ENCODE measurements at places on chromosomes 4 and X. TPM values are rescaled to one million over a fixed set of nuclear protein-coding genes. Genes with fewer than 3 reads are reported as not detected.

DNA sequence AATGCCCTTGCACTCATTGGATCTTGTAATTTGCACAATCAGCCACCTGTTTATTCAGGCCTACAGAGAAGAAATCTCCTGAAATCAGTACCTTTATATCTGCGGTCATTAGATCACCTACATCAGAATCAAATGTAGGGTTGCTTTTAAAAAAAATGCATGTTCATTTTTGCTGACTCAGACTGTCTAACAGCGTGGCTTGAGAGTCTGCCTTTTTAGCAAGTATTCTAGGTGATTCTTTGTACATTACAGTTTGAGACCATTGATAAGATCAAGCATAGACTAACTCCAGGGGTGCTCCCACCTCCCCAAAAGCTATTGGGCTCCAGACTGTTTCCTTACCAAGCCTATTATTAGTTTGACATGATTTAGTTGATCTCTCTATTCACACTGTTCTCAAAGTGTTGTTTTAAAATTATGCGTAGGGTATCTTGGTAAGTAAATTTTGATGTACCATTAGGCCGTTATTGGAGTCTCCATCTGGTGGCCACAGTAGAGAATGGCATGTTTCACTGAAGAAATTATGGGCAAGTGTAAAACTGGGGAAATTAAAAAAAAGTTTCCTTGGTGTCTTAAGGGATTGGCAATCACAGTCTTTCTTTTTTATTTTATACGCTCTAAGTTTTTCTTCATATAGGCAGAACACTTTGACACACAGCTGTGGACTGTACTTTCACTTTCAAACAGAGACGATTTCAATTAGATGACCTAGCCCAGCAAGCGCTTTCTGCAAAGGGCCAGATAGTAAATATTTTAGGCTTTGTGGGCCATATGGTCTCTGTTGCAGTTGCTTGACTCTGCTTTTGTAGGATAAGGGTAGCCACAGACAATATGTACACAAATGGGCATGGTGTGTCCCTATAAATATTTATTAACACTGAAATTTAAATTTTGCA, 33.7 kb upstream of the MSL3 start:
- peak; percentile 1 for DNase-seq

GRCh38 chr4:180314972-180315371, 1928.2 kb upstream of the TENM3 start:
- DNase-seq = no peak

DNA sequence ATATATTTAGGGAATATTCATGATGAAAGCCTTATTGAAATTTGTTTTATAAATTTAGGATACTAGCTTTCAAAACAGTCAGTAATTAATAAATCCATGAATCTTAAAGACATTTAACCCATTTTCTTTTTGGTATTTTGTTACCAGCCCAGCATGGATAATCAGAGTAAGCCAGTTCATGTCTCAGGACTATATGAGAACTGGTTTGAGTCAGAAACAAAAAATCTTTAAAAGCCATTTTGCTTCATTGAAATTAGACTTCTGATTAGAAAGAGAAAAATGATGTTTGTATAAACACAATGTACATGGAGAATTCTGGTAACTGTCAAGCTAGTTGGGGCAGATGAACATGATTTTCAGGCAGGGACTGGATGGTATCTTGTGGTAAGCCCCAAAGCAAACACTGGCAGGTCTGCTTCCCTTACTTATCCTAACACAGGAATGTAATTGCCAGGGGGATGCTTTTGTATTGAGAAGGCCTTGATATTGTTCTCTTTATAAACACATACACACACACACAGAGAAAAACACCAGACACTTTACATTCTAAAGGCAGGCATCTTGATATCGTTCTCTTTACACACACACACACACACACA, 9.4 kb downstream of the ARHGAP10 start:
- DNase-seq = no peak

GRCh38 chr4:138903185-138903584, 112.4 kb upstream of the NOCT start:
- DNase-seq = no peak

DNA sequence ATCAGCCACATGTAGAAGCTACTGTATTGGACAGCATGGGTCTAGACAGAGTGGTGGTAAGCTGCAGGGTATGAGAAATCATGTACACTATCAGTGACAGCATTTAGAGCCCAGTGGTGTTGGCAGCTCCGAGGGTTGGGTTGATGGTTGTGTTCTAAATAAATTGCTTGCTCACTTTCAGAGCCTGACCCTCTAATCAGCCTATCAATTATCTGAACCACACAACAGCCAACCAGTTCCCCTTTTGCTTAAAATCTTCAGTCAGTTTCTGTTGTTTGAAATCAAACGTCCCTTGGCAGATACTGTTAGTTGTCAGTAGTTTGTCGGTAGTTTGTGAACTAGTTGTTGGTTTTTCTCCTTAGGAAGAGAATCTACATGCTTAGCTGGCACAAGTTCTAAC, 99.8 kb upstream of the RAI2 start:
- DNase-seq = no peak

DNA sequence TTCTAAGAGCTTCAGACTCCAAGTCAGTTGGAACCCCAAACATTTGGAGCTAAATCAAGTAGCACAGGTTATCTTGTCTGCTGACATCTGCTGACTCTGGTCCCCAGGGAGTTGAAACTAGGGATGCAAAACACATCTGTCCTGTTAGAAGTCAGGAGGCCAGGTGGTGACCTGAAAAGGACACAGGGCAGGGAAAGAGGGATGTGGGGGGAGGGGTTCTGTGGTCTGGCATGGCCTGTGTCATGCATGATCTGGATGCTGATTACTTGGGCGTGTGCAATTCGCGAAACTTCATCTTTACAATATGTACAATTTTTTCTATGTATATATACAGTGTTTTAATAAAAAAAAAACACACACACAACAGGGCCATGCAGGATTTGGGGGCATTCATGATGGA, 55.3 kb downstream of the FHDC1 start:
- no peak for DNase-seq

DNA sequence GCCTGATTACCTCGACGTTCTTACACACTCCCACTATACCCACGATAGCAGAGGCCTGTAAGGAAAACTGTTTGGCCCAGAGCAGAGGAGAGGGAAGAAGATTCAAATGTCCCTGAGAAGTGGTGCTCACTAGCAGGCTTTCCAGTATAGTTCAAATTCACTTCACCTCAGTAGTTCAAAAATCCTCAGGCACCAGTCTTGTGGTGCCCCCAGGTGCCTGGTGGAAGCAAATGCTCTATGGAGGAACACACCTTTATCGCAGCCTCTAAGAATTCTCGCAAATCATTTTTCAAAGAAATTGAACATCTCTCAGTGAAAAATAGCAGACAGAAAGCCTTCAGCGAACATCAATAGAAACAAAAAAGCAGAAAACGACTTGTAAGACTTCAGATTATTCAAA, 12.2 kb upstream of the MTMR1 start:
- no peak for DNase-seq

DNA sequence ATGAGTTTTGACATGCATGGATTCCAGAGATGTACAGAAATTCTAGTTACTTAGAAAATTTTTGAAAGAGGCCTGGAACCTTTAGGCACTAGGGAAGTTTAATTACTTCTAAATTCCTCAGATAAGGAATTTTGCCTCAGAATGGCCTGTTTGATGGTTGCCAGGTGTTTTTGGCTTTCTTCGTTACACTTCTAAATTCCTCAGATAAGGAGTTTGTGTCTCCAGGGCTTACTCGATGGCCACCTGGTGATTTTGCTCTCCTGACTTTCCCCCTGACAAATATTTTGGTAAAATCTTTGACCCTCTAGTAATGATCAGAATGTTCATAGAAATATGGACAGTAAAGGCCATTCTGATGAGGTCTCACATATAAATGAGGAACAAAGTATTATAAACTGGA, 64.3 kb downstream of the BEX3 start:
- no peak for DNase-seq

DNA sequence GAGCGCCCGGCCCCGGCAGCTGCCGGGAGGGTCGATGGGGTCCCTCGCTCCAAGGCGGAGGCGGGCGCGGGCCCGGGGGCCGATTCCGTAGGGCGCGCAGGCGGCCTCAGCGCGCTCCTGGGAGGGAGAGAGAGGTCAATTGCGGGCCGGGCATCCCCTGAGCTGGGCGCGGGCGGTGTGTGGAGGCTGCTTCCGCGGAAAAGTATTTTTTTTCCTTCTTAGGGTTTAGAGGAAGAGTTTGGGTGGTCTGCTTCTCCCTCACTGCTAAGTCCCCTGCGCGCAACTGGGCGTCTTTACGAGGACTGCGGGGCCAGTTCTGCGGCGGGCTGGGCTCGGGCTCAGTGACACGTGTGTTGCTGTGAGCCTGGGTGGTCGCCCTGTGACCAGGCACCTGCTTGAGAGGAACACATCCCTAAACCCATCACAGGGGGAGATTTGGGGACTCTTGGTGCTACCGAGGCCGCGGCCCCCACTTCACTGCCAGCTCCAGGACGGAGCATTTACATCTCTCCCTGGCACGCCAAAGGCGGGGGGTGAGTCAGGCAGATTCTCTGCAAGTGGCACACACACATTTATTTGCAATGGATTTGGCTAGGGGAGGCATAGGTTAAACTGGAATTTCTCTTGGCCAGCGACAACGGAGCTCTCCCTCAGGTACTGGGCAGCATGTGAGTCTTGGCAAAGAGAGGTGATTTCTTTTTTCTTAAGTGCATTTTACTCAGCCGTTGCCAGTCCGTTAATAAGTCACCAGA, 151.2 kb upstream of the SLC4A4 start:
- peak; percentile 10 for DNase-seq

- DNase-seq = no peak
These were observed 13.9 kb upstream of the PPEF2 start for GRCh38 chr4:75916091-75916661.

- no peak for DNase-seq
These were observed 8.1 kb upstream of the LINC00632 start for GRCh38 chrX:140701480-140701879.

- DNase-seq = no peak
These were observed 174.9 kb upstream of the TECRL start for GRCh38 chr4:64584125-64584524.

DNA sequence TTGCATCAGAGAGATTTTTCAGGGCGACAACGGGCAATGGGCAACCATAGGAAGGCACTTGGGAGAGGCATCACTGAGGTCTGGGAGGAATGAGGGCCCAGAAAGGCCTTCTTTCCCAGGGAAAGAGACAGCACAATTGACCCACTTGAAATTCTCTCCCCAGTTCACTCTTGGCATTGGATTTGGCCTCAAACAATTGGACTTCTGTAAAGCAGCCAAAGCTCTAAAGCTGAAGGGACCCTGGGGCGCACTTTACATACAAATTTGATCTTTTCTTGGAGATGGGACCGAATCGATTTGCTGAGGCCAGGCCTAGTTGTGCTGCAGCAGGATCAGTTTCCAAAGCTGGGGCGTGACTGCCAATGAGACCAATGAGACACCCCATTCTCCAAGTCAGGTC, 3.2 kb downstream of the ARHGAP36 start:
- DNase-seq = no peak

DNA sequence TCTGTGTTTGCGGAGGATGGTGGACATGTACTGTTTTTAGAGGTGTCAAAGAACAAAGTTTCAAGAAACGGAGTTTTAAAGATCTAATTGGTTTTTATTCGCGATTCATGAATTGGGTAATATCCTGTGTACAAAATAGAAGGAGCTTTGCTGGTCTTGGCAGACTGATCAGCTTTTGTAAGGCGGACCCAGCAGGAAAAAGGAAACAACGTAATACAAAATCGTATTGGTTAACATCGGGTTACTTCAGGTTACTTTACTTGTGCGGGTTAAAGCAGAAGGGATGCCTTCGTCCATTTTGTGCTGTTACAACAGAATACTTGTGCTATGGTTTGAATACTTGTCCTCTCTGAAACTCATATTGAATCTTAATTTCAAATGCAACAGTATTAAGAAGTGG, 11.4 kb upstream of the NYX start:
- DNase-seq = no peak

- DNase-seq = no peak
These were observed 3.4 kb upstream of the SEPTIN6 start for GRCh38 chrX:119696251-119696890.

DNA sequence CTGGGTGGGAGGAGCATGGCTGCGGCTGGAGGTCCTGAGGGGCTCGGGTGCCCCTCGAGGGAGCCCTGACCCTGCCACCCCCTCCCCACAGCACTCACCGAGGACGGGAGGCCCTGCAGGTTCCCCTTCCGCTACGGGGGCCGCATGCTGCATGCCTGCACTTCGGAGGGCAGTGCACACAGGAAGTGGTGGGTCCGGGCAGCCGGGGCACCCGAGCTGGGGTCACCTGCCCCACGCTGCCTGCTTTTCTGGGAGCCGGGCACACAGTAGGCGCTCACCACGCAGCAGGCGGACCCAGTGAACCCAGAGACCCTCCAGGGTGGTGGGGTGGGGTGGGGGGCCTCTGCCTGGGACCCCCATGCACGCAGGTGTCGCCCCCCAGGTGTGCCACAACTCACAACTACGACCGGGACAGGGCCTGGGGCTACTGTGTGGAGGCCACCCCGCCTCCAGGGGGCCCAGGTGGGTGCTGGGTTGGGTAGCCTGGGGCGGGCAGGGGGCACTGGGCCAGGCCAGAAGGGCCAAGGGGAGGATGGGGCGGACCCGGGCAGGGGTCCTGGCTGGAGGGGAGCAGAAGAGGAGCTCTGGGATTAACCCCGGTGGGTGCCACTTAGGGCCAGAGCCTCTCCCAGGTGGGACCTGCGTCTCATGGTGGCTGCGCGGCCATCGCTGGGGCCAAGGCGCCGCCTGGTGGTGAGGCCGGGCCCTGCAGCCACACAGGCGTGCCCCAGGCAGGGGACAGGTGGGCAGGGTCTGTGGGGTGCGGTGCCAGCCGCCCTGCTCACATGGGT, 1.4 kb downstream of the HGFAC start:
- DNase-seq = peak; percentile 73

- DNase-seq = no peak
These were observed 667.3 kb downstream of the GALNTL6 start for GRCh38 chr4:172480471-172480870.

GRCh38 chrX:129793604-129794191, 13.9 kb downstream of the SASH3 start:
- DNase-seq = no peak

DNA sequence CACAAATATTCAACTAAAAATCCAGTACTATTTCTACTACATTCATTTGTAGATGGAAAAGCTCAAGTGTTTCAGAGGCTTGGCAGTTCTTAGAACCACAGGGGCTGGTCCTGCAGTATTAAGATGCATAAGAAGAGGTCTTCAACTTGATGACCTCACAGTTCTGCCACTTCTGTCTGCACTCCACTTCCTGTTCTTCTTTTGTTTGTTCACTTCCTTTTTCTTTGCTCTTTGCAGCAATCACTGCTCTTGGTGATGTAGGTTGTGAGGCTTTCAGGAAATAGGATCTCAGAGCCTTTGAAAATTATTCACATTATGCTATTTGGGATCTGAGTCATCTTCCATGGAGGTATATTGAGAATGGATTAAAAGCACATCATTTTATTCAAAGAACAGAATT, 602.0 kb upstream of the CPEB2 start:
- no peak for DNase-seq

- peak; percentile 76 for DNase-seq
These were observed 14.5 kb downstream of the SLC25A5 start for GRCh38 chrX:119482481-119483480.

Gene DCAF12L2
- total RNA-seq = not detected

Gene RADX
- 10.1 TPM for total RNA-seq

Gene TMEM131L
- 45.4 TPM for total RNA-seq
